ENCODE measurements at places on chromosomes 11 and 22.
A peak's percentile ranks its signal among the peaks of the same experiment; 100 is the strongest.

DNA sequence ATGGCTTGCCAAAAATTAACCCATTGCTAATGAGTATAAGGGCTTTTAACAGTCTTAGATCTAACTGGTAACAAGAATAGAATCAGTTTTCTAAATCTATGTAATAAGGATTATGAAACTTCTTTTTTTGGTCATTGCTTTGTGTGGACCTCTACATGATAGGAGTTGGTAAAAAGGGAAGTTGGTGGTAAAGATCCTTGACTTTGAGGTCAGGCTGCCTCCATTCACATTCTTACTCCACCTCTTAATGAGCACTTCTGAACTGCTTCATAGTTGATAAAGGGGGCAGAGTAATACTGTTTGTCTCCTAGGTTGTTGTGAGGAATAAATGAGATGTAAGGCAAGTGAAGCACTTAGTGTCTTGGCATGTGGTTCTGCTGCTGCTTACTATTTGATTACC is 10.6 kb downstream of the EIF3M start:
- DNase-seq, result no peak

DNA sequence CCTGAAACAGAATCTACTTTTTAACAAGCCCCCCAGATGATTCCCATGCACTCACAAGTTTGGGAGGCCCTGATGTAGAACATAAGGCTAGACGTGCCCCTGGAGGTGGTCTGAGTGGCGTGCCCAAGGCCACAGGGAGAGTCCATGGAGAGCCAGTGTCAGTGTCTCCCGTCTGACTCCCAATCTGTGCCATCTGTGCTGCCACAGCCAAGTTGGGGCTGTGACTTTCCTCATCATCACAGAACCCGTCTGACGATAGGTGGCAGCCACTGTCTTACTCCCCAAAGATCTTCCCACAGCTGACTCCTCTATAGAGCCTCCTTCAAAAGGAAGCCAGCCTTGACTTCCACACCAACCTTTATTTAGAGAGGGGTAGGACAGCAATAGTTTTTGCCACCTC is 470.5 kb downstream of the SOX6 start:
- DNase-seq, result no peak

DNA sequence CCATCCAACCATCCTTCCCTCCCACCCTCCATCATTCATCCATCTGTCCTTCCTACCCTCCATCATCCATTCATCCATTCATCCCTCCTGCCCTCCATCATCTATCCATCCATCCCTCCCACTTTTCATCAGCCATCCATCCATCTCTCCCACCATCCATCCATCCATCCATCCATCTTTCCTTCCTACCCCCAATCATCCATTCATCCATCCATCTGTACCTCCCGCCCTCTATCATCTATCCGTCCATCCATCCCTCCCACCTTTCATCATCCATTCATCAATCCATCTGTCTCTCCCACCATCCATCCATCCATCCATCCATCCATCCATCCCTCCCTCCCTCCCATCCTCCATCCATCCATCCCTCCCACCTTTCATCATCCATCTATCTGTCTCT is 968.8 kb downstream of the BRD1 start:
- no peak for DNase-seq

DNA sequence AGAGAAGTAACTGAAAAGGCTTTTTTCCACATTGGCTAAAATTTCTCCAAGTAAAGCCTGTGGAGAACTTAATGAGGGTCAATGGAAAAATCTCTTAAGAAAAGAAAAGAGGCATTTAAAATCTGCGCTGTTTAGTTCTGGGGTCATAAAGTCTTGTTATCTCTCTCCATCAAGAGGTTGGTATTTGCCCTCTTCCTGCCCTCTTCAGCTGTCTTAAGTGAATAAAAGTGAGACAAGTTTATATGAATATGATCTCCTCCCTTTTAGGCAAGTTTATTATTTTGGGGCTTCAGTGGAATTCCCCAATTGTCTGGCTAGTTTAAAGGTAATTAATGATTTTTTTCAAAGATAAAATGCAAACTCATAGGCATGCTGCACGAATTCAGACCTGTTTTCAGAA is 89.6 kb downstream of the ARL14EP start:
- DNase-seq, result no peak

- peak; percentile 39 for DNase-seq
Measured at GRCh38 chr11:17351510-17352176, at the start of gene NCR3LG1. NCR3LG1 (plus strand) TSS chr11:17351800; CDS start chr11:17351970, 170 bp downstream.

Measured in liver (tissue), 10 donors.